ENCODE measurements at places on chromosomes 3 and 15.

- peak; percentile 11 for DNase-seq
These were observed 79.0 kb upstream of the SELENOK start for GRCh38 chr3:53970661-53971060.

- no peak for DNase-seq
These were observed 575.6 kb downstream of the GRM7 start for GRCh38 chr3:7436542-7436941.

- no peak for DNase-seq
These were observed 7.1 kb downstream of the SLC25A20 start for GRCh38 chr3:48891606-48892005.

- DNase-seq, result no peak
These were observed 16.8 kb downstream of the BCL2L10 start for GRCh38 chr15:52095597-52096262.

DNA sequence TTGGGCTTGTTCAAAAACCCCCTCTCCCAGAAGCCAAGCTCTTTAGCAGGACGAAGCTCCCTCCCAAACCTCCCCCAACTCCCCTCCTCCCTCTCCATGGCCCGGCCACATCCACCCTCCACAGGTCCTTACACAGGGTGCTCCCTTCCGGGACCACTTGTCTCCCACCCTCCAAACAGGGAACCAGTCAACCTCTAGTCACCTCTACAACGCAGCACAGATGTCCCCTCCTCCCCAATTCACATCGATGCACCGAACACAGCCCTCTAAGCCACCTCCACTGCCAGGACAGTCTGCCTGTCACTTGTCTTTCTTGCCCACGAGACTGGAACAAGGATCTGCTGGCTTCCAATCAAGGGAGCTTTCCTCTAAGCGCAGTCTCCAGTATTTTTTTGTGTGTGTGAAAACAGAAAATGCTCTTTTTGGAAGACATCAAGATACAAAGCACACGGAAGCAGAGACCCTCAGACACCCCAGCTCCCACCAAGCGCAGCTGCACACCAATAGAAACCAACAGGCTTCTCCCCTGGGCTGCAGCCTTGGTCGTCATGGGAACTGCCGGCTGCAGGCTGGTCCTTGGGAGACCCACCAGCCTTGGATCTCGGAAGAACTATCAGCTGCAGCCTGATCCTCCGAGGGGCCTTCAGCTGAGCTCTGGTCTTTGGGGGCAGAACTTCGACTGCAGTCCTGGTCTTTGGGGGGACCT is 26.5 kb downstream of the IQSEC1 start:
- DNase-seq, result no peak

DNA sequence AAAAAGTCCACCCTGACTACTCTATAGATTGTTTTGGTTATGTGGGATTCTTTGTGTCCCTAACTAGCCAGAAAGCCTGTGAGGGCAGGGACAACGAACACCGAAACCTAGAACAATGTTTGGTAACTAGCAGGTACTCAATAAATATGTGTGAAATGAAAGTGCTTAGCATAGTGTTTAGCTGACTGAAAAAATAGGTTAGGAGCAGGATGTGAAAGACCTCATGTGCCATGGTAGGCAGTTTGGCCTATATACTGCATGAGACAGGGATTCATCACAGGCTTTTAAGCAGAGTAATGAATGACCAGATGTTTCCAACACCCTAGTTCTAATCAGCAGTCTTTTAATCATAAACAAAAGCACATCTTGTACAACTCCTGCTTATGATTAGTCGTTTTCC is 64.2 kb downstream of the MYO5A start:
- DNase-seq, result no peak

Measured in ACHN (cell line).